OCI-M1 (cell line): ENCODE measurements at places on chromosomes 2 and 18.

DNA sequence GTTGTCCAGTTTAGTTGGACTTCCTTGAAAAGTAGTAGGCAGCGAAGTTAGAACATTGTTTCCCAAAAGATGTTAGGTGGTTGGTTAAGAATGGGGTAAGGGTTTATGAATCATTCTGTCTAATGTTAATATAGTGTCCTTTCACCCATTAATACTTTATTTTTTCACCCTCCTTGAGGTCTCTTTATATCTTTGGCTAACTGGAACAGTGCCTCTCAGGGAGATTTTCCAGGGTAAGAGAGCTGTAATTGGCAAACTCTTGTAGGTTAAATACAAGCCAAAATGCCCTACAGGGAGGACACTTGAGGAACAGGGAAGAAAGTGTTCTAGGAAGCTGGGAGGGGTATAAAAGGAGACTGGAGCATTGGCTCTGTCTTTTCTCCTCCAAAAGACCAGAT, 22.3 kb downstream of the C18orf63 start:
- DNase-seq = no peak

- DNase-seq = no peak
Observed at GRCh38 chr2:36044411-36044810, 311.2 kb upstream of the CRIM1 start.

- DNase-seq = no peak
Observed at GRCh38 chr2:240620149-240620731, 5.0 kb upstream of the GPR35 start.

- DNase-seq = no peak
Observed at GRCh38 chr2:71560638-71561011, 107.3 kb downstream of the DYSF start.

- DNase-seq = no peak
Observed at GRCh38 chr2:230447455-230448451, 31.8 kb downstream of the SP100 start.

GRCh38 chr2:9830685-9831410, 12.4 kb upstream of the TAF1B start:
- peak; percentile 82 for DNase-seq

- DNase-seq = no peak
Observed at GRCh38 chr2:195320413-195320973, 336.5 kb upstream of the SLC39A10 start.

- DNase-seq = no peak
Observed at GRCh38 chr2:182207049-182207746, 219.6 kb downstream of the PDE1A start.
